ENCODE measurements at places on chromosomes 5 and 9.

GRCh38 chr5:178383301-178383918, 150.8 kb upstream of the PHYKPL start:
- DNase-seq = no peak

- DNase-seq = no peak
Observed at GRCh38 chr9:109469646-109470358, 28.3 kb downstream of the PTPN3 start.

DNA sequence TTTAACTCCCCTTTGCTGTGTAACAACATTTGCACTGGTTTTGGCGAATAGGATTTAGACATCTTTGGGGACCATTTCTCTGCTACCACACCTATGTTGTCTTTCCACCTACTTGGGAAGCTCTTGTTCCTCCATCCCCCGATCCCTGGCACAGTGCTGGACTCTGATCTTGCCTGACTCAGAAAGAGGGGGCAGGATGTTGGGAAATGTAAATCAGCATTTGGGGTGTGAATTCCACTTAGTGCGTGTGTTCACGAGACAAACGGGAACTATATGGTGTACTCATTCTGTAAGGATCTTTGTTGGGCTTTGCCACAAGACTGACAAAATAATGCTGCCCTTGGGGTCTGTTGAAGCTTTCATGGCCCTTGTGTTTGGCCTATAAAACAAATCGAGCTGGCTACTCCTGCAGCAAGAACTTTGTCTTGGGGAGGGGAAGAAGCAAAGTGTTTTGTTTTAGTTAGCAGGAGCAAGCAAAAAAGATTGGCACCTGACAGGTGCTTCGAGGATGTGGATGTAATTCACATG, 18.5 kb downstream of the TMEM268 start:
- no peak for DNase-seq

DNA sequence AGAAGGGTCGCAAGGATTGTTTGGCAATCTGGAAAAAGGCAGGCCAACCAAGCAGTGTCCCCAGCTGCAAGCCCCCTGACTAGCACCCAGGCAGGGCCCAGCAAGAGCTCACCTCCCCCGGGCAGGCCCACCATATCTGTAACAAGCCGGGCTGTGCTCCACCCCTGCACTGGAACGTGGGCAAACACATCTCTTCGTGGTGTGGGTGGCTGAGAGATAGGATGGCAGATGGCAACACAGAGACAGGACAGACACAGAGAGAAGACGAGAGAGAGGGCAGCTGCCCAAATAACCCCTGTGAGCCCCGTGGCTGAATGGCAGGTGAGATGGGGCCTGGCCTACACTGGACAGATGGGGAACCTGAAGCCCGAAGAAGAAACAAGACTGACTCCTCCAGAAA, 9.4 kb downstream of the BBLN start:
- no peak for DNase-seq

DNA sequence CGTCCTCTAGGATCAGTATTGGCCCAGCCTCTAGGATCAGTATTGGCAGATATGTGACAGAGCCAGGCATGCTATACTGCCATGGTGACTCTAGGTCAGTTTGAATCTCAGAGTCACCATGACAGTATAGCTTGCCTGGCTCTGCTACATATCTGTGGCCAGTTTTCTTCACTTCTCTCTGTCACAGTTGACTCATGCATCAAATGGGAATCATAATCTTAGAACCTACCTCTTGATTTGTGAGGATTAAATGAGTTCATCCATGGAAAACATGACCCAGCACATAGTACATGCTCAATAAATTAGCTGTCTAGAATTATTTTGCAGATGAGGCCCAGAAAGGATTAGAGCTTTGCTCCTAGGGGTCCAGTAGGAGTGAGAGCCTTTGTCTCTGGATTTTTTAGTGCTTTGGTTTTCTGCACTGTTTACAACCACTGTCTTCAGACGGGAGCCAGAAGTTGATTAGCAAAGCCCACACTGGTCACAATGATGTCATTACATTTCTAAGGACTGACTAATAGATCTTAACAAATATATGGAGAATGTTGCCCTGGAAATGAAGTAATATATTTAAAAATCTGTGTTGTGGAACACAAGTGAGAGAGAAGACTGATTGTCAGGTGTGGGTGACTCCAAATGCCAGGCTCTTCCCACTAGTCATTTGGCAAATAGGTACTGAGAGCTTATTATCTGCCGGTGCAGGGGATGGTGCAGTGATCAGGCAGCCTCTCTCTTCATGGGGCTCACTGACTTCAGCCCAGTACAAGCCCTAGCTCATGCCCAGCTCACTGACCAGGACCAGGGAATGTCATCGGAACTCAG, 76.0 kb downstream of the COL15A1 start:
- no peak for DNase-seq

- DNase-seq = no peak
Observed at GRCh38 chr5:180330810-180331646, 22.1 kb downstream of the GFPT2 start.

GRCh38 chr9:21507483-21507790, 25.3 kb upstream of the IFNE start:
- DNase-seq = no peak

DNA sequence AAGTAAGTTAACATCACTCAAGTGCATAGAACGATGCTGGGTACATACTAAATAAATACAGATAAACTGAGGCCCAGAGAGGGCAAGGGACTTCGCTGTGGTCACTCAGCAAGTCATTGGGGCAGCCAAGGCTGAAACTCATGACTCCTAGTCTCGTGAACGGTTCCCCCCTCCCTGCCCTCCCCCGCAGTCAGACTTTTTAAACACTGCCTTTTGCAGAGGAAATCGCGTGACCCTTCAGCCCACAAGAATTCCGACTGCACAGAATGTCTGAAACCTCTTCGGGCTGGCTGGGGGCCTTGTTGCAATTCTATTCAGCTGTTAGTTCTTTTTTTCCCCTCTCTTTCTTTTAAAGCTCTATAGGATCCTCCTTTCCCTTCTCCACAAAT, 28.1 kb downstream of the NEK6 start:
- DNase-seq = no peak

DNA sequence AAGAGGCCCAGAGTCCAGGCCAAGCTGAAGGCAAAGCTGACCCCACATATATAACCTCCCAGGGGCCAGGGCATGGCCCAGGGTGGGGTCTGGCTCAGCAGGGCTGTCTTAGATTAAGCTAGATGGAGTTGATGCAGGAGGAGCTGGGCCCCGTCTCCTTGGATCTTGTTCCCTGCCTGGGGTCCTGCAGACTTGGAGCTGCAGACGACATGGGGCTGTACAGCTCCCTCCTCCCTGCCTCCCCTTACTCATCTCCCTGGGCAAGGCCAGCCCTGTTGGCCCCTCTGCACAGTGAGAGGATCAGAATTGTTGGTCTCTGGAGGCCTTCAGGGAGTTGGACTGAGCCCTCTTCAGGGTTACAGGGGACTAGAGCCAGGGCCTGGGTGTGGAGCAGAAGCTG, 134.9 kb downstream of the RGS3 start:
- no peak for DNase-seq

GRCh38 chr9:81410201-81410600, 279.1 kb downstream of the TLE1 start:
- DNase-seq = no peak

DNA sequence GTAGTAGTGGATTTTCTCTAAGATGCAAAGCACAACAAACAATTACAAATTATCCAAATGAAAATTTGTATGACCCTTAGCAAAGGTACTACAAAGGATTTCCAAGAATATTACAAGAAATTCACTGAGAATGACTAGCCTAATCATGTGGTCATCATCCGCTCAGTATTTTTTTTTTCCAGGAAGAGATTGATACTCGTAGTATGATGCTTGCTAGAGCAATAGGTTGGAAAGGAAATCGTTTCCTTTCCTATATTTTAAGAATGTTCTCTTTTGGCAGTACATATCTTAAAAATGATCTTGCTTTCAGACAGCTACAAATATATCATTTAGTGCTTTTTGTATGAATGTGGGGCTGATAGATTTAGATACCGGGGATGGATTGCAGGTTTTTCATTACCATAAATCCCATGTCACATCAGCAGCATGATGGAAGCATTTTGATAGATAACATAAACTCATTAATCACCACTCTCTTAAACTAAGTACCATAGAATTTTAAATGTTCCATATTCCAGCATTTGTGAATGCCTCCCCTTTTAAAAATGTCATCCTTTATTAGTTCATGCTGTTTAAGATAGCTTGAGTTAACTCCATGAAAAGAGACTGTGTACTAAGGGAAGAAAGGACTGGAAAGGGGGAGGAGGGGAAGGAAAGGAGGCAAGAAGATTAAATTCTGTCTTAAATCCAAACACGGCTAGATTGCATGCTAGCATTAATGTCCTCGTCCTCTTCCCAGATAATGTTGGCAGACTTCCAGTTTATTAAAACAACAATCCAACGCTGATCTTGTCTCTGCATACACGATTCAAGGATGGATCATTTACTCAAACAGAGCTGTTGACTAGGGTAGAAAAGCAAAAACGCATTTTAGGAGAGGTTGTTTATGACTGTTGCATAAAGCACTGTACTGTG, 311.7 kb upstream of the ZNF608 start:
- DNase-seq = no peak

- DNase-seq = no peak
Observed at GRCh38 chr9:14961372-14962068, 51.3 kb upstream of the FREM1 start.

DNA sequence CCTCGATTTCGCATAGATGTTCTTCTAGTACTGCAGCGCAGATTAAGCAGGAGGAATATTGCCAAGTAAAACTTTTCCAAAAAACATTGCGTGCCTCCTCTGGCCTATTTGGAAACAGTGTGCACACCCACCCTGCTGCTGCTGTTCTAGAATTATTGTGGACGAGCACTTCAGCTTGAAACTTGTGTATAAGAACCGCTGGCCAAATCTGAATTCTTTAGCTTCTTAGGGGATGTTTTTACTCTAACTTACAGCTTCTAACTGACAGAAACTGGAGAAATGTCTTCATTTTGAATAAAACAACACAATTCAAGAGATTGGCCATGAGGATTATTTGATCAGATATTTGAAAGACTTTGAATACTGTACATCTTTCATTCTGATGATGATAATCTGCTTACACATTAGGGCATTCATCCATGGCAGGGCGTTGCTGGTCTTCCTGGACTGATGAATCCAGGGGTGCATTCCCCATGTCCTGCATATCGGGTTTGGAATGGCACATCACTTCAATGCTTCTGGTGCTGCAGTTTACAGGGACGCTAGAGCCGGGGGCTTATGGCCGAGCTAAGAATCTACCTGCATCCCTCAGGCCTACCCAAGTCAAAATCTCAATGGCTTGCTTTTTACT, 6.5 kb downstream of the ADAMTS16 start:
- no peak for DNase-seq

DNA sequence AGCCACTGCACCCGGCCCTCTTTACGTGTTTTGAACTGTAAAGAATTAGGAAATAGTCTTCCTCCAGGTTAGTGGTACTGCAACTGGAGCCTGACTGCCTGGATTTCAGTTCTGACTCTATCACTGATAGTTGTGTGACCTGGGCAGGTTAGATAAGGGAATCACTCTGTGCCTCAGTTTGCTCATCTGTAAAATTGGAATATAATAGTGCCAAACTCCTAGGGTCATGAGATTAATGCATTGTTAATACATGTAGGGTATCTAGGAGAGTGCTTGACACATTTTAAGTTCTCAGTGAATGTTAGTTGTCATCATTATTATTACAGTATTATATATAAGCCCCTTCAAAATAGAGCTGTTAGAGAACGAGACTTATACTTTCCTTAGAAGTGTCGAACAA, 72.5 kb upstream of the FSD1L start:
- no peak for DNase-seq

GRCh38 chr9:93258818-93259489, 75.0 kb downstream of the WNK2 start:
- DNase-seq = no peak

- no peak for DNase-seq
Observed at GRCh38 chr9:111909444-111909843, 12.8 kb downstream of the UGCG start.

DNA sequence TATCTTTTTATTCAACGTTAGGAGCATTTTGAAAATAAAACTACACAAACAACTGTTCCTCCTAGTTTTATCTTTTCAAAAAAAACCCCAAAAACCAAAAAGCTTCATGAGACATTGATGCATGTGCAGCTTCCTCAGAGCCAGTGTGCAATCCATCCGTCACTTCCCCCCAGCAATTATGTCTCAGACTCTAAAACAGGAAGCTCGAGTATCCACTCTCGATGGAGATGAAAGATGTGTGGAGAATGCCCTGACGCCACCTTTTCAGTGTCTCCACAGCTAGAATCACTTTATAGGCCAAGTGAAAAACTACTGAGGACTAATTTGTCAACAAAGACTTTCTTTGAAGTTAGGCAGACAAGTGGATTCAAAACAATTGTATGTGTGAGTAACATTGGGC, 408.9 kb upstream of the SMARCA2 start:
- no peak for DNase-seq

- DNase-seq = no peak
Observed at GRCh38 chr5:174573221-174573994, 151.0 kb upstream of the MSX2 start.

DNA sequence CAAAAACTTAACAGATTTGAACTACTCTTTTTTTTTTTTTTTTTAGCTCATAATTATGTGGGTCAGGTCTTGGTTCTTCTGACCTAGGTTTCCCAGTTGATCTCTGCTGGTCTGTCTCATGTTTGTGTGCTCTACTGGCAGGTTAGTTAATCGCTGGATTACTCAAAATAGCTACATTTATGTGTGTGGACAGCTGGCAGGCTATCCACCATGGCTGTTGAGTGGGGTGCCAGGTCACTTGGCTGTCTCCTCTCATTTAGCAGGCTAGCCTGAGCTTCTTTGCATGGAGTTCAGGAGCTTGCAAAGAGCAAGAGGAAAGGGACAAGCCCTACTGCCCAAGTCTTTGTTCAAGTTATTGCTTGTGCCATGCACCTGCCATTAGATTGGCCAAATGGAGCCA, 9.3 kb downstream of the ADCY2 start:
- no peak for DNase-seq

DNA sequence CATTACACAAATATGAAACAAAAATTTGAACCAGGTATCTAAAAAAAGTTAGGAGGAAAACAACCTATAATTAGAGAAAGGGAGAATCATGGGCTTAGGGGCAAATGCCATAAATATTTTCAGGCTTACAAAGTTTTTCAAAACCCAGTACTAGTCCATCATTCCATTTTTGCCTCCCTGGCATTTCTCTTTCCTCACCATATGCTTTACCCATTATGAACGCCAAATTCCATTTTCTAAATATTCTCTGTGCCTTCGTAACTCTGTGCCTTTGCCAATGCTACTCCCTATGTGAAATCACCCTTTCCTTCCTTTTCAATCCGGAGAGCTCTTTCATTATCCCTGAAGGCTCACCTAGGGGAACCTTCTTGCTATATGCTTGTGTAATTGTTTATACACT, 434.1 kb downstream of the ZSWIM6 start:
- no peak for DNase-seq

GRCh38 chr9:71685394-71685793, 82.9 kb downstream of the CEMIP2 start:
- DNase-seq = no peak

- no peak for DNase-seq
Observed at GRCh38 chr5:39331861-39332381, 32.4 kb downstream of the C9 start.

DNA sequence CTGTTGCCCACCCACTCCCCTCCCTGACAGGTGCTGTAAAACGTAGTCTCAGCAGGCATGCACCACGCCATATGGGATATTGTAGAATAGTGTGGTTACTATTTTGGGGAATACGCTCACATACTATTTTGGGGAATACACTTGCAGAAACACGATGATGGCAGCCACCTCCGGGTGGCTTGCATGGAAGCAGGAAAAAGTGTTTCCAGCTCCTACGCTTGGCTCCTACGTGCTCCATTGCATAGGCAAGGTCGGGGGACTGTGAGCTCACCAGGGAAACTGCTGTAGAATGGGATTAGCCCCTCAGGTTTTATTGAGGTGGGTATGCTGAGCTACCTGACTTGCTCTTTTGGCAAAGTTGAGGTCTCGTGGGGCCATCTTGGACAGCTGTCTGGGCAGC, 160.3 kb upstream of the NFIL3 start:
- DNase-seq = no peak
